ENCODE measurements at places on chromosomes 13 and 19.

GRCh38 chr19:1491849-1492170, 829 bp downstream of the REEP6 start:
- DNase-seq = no peak

- no peak for DNase-seq
These were observed 140.5 kb downstream of the IER2 start for GRCh38 chr19:13290741-13291140.

GRCh38 chr19:47497050-47497766, 13.2 kb upstream of the KPTN start:
- DNase-seq = no peak

DNA sequence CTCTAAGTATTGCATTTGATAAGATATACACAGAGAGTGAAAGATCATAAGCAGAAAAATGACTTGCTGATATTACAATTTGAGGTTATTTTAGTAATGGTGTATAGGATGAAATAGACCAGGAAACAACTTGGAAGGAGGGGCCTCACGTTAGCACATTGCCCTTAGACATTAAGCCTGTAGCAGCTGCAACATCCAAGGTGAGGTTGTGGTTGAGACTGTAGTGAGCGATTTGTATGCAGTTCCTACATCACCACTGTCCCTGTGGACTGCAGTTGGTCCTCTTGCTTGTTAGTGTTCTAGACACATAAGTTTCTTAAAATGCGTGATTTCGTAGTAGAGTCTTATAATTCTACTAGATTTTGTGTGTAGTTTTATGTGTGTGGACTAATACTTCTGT, 311.3 kb downstream of the ATP8A2 start:
- no peak for DNase-seq

DNA sequence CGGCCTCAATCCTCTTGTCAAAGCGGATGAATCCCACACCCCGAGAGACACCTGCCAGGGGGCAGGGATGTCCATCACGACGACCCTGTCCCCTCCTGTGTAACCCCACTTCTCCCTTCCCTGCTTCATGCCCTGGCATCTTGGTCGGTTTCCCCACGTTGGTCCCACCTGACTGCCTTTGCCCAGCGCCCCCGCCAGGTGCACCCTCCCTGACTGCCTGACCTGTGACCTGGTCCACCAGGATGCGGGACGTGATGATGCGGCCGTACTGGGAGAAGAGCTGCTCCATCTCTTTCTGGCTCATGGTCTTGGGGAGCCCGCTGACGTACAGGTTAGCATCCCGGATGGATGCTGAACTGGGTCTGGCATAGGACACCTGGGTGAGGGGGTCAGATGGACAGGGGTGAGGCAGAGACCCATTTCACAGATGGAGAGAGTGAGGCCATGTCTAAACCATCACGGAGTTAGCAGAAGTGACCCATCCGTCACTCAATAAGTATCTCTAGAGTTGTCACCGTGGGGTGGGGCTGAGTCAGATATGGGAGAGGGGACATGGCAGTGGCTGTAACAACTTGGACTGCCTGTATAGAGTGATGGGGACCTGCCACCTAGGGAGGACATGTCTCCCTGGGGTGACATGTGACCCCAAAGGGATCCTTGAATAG, 22.5 kb downstream of the ELAVL3 start:
- DNase-seq = no peak

- no peak for DNase-seq
These were observed 97.2 kb downstream of the SUCLA2 start for GRCh38 chr13:47903836-47904235.

DNA sequence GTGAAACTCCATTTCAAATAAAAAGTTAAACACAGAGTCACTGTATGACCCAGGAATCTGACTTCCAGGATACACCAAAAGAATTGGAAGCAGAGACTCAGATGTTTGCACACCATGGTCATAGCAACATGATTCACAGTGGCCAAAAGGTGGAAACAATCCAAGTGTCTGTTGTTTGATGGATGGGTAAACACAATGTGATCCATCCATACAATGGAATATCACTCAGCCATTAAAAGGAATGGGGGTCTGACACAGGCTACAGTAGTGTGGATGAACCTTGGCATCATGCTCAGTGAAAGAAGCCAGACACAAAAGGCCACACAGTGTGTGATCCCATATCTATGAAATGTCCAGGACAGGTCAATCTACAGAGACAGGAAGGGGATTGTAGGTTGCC, 174.3 kb downstream of the PTPRS start:
- no peak for DNase-seq

DNA sequence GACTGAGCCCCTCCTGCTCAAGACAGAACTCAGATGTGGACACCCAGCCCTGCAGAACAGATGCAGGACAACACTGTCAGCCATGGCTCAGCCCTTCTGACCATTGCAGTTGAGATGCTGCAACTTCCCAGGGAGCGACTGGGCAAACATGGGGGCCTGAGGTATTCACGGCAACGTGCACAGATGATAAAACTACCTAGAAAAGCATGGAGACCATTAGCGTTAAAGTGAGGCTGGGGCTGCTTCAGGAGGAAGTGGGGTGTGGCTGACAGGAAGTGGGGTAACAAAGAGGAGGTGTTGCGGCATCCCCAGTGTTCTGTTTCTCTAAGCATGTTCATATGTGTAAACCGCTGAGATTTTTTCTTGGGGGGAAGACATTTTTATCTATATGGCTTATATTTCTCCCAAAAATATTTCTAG, 1.3 kb upstream of the SIGLEC9 start:
- DNase-seq = no peak

GRCh38 chr19:56076498-56076897, 44.6 kb downstream of the ZNF787 start:
- DNase-seq = no peak

- peak; percentile 96 for DNase-seq
These were observed 122.7 kb downstream of the TBC1D4 start for GRCh38 chr13:75359266-75359665.

All from SJSA1 (cell line).